EH (cell line): ENCODE measurements at places on chromosomes 5 and 9.

GRCh38 chr5:66704790-66705425, 108.7 kb downstream of the MAST4 start:
- DNase-seq = no peak

DNA sequence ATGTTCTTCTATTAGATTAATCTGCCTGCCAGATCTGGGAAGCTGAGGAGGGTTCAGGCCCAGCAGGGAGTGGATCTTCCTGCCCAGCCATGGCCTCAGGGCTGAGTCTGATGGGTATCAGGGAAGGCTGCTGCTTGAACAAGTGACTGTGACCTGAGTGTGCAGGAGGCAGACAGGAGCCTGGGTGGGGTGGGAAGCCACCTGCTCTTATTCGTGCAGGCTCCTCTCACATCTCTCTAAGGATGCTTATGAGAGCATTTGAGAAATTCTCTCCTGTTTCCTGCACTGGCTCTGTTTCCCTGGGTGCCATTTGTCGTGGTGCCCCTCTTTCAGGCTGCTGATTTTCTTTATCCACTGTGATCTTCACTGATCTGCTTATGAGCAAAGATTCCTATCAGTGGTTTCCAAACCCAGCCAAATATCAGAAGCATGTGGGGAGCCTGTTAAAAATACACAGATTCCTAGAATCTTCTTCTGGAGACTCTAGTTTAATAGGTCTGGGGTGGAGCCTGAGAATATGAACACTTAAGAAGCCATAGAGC, 2.1 kb downstream of the RGS3 start:
- DNase-seq = peak; percentile 32

DNA sequence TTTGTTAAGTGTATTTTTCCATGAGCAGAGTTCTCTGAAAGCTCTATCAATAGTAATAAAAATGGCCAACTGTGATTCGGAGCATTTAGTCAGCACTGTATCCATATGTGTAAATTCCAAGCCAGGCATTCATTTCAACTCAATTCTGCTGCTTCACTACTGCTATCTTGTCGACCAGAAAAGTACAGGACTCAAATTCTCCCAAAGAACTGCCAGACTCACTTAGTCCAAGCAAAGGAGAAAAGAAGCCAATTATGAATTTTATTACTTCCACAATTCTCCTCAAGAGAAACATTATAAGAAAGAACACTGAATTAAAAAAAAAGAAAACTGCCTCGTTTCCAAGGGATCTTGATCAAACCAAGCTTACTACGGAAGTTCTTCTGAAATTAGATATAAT, 906.3 kb upstream of the DMAC1 start:
- DNase-seq = no peak

DNA sequence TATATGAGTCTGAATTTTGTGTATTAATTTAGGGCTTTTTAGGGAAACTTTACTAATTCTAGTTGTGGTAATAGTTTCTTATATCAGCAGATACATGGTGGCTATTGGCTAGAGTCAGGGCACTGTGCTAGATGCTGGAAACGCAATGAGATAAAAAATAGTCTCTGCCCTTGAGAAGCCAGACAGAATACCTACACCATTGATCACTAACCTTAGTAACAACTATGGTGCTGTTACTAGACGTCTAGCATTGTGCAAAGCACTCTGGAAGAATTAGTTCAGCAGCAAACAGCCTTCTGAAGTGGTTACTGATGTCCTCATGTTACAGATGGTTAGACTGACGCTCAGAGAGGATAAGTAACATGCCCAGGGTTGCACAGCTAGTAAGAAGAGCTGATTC, 61.8 kb downstream of the GDA start:
- no peak for DNase-seq

DNA sequence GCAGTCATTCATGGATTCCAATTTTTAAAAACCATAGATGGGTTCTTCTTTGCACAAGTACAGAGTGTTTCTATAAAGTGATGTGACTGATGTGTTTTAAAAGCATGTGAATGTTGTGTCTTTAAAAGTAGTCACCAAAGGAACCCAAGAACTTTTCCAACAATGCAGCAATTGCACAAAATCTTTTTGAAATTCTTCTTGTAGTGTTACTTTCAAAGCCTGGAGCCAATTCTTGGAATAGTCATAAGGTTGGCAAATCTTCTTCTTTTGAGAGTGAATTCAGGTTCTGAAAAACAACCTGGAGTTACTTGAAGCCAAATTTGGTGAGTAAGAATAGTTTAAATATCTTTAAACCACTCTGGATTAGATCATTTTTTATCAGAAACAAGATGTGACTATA, 10.5 kb downstream of the GRAMD2B start:
- peak; percentile 75 for DNase-seq

- DNase-seq = no peak
Measured at GRCh38 chr5:147203213-147203612, 31.6 kb upstream of the STK32A start.

DNA sequence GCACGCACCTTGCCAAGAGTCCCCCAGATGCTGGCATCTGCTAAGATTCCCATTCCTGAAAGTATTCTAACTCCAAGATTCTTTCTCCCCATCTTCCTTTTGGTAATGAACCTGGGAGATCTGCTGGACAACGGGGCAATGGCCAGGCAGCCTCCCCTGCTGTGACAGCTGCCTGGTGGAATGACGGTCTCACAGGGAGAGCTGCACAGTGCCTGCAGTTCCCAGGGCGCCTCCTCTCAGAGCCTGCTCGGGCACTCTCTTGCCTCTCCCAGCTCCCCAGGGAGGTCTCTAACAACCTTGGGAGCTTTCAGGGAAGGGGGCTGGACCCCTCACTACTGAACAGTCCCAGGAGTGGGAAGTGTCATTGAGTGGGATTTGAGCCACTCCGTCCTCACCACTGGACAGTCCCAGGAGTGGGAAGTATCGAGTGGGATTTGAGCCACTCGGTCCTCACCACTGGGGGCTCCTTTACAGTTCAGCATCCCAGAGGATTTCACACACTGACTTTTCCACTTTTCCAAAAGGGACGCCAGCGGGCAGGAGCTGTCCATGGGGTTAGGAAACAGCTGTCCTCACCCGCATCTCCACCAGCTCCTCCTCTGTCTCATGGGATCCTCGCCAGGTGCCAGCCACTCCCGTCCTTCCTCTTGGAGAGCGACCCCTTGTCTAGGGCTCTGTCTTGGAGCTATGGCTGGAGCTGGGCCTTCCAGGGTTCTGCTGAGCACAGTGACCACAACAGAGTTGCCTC, 65.7 kb downstream of the ADAMTS2 start:
- DNase-seq = peak; percentile 70

GRCh38 chr5:14720236-14720923, 55.9 kb downstream of the OTULIN start:
- peak; percentile 89 for DNase-seq

DNA sequence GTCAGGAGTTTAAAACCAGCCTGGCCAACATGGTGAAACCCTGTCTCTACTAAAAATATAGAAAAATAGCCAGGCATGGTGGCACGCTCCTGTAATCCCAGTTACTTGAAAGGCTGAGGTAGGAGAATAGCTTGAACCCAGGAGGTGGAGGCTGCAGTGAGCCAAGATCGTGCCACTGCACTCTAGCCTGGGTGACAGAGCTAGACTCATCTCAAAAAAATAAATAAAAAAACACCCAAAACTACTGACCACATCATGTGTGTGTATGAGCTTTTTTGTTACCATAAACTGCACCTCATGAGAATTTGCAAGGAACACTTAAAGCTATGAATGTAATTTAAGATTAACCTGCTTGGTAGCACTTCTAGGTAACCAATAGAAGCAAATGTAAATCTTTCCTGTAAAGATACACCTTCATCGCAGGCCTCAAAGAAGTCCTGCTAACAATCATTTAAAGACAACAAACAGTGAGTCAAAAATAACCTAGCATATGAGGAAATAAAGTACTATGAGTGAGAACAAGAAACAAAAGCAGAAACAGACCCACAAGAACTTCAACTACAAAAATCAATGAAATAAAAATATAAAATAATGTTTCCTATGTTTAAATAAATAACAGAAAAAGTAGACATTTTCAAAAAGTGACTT, 13.0 kb downstream of the SLC38A9 start:
- no peak for DNase-seq

DNA sequence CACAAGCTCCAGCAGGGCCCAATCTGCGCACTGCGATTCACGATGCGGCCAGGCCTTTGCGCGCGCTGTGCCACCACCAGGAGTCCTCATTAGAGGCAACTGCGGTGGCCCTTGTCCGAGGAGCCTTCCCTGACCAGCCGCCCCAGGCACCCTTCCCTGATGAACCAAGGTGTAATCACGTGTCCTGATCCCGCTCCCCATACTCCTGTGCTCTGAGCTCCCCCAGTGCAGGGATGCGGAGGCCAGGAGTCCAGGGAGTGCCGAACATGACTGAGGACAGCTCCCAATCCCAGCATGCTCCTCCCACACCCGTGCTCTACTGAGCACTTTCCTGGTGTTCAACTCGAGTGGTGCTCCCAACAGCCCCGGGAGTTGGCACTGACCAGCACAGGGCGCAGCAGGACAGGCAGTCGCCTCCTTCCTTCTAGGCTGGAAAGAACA, 134.8 kb downstream of the ZNF354C start:
- no peak for DNase-seq

DNA sequence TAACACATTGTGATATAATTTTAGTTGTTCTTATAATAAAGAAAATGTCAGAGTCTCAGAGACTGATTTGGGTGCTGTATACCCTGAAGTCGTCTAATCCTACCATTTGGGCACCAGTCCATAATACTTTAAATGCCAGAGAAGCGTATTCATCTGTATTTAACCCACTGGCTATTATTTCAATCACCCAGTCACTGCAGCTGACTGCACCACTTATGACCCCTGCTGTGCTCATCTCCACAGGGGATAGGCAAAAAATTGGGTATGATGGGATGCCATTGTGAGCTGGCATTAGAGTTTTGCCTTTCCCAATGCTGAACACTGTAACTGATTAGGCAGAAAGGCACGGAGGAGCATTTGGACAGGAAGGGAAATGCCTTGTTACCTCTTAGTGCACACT, 599.7 kb downstream of the CAAP1 start:
- DNase-seq = peak; percentile 92

- DNase-seq = peak; percentile 26
Measured at GRCh38 chr9:132546148-132547051, 36.0 kb upstream of the BARHL1 start.

- peak; percentile 83 for DNase-seq
Measured at GRCh38 chr9:109453210-109453842, 44.8 kb downstream of the PTPN3 start.

DNA sequence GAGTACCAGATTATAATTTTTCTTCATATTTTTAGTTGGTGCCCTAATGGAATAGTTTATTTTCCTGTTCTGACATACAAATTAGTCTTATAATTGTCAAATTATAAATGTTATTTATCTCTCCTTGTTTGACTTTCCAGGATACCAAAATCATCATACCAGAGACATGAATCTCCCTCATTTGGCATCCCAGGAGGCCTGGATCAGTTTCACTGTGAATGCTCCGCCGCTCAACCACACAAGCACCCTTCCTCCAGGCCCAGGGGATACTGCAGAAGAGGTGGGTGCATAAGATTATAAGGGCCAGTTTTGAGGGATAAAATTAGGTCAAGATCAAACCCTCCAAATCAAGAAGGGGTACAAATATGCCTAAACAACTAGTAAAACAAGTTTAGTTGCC, 1229.3 kb downstream of the CDH12 start:
- no peak for DNase-seq

- DNase-seq = no peak
Measured at GRCh38 chr5:40191150-40191549, 488.6 kb upstream of the PTGER4 start.

GRCh38 chr5:150271296-150271692, 18.3 kb downstream of the CAMK2A start:
- DNase-seq = no peak

- DNase-seq = no peak
Measured at GRCh38 chr9:107437716-107438115, 51.9 kb downstream of the KLF4 start.

DNA sequence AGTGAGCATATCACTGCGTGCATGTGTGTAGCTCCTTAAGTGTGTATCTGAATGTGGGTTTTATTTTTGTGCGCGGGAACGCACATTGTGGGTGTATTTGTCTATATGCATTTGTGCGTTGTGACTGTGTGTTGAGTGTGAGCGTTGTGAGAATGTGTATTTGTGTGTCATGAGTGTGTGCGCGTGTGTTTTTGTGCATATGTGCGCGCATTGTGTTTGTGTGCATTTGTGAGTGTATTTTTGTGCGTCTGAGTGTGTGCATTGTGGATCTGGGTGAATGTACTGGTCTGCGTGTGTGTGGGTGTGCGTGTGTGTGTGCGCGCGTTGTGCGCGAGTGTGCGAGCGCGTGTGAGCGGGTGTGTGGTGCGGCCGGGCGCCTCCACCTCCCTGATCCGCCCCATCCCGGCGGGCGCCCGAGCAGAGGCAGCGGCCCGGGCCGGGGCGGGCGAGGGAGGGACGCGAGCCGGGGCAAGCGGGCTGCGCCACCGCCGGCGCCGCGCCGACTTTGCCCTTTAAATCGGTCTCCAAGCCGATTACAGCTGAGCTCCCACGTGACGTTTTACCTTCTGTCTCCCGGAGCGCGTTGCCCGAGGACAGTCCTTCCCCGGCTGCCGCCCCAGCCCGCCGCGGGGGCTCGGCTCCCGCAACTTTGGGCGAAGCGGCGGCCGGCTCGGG, at the start of gene RASGRF2:
TSS of gene RASGRF2 (plus strand) at position 596 of the 675 bp plus-strand sequence. CDS start 376 bp downstream, outside the sequence.
- peak; percentile 18 for DNase-seq

GRCh38 chr5:1732945-1733344, 66.7 kb downstream of the MRPL36 start:
- no peak for DNase-seq

- peak; percentile 77 for DNase-seq
Measured at GRCh38 chr5:126780165-126780827, 3.4 kb downstream of the LMNB1 start.

DNA sequence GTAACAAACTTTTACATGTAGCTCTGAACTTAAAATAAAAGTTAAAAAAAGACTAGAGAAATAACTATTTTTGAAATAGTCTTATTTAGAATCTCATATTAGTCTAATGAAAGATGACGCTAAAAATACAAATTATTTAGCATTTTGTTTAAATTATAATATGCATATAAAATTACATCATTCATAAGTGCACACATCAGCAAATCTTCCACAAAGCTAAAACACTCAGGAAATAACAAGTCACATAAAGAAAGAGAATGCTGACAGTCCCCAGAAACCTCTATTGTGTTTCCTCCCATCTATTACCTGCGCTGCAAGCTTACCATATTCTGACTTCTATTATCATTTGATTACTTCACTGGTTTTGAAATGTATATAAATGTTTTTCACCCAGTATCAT, 986.9 kb upstream of the SEMA6A start:
- DNase-seq = no peak

DNA sequence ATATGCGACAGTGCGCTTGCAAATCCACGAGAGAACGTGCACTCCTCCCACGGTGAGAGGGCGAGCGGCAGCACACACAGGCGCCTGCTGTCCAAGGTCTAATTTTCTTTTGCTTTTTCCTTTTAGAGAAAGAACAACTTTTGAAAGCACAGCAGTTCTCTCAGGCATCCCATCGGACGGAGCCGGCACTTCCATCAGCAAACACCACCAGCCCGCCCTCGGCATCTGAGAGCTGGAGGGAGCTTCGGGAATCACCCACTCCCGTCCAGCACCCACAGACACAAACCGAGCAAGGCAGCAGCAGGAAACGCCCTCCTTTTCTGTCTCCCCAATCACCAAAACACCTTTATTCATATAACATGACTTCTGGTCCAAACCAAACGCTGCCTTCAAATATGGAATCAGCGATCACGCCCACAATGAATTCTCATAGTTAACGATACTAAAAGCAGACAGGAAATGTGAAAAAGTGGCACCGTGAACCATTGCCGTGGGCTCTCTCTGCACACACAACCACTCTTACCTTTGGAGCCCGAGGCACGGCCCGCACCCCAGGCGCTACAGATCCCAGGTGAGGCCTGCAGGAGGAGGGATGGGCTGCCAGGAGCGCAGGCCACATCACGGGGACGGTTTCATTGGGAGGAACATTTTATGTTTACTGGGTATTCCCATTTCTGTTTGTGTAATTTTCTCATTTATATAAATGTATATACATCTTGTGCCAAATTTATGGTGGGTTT, 14.2 kb downstream of the LPCAT1 start:
- no peak for DNase-seq
